Activated CD8-positive, alpha-beta memory T cell treated with anti-CD3 and anti-CD28 coated beads for 24 hours (primary cell): ENCODE measurements at places on chromosomes 6 and 20.

DNA sequence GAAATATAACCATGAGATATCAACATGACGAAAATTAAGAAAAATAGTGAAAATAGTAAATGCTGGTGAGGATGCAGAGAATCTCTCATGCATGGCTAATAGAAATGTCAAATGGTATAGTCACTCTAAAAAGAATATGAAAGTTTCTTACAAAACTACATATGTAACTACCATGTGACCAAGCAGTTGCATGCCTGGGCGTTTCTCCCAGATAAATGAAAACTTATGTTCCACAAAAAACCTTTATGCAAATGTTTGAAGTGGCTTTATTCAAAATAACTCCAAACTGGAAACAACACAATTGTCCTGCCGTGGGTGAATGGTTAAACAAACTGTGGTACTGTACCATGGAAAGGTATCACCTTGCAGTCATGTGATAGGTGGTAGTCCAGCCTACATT, 112.4 kb downstream of the HDGFL1 start:
- no peak for DNase-seq

- no peak for DNase-seq
Measured at GRCh38 chr6:119960036-119960435, 610.5 kb upstream of the MAN1A1 start.

DNA sequence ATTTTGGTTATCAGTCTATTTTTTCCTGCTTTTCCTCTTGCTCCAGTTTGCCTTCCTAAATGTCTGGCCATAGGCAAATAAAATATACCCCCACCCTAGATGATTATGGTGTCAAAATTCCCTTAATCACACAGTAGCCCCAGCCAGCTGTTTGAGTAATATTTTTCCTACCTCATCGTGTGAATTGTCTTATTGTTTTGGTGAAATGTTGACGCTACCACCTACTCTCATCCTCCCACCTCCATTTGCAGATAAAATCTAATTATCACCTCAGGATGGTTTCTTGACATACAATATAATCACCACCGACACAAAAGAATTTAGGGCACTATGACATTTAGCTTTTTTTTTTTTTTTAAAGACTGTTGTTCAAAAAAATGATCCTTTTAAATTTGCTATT, 44.1 kb upstream of the FUCA2 start:
- no peak for DNase-seq

GRCh38 chr6:117687021-117687648, 11.9 kb downstream of the NUS1 start:
- no peak for DNase-seq
